IMR-90 (cell line): ENCODE measurements at places on chromosomes 1 and 21. TPM values are rescaled to one million over a fixed set of nuclear protein-coding genes. Genes with fewer than 3 reads are reported as not detected.
A peak's percentile ranks its signal among the peaks of the same experiment; 100 is the strongest.

DNA sequence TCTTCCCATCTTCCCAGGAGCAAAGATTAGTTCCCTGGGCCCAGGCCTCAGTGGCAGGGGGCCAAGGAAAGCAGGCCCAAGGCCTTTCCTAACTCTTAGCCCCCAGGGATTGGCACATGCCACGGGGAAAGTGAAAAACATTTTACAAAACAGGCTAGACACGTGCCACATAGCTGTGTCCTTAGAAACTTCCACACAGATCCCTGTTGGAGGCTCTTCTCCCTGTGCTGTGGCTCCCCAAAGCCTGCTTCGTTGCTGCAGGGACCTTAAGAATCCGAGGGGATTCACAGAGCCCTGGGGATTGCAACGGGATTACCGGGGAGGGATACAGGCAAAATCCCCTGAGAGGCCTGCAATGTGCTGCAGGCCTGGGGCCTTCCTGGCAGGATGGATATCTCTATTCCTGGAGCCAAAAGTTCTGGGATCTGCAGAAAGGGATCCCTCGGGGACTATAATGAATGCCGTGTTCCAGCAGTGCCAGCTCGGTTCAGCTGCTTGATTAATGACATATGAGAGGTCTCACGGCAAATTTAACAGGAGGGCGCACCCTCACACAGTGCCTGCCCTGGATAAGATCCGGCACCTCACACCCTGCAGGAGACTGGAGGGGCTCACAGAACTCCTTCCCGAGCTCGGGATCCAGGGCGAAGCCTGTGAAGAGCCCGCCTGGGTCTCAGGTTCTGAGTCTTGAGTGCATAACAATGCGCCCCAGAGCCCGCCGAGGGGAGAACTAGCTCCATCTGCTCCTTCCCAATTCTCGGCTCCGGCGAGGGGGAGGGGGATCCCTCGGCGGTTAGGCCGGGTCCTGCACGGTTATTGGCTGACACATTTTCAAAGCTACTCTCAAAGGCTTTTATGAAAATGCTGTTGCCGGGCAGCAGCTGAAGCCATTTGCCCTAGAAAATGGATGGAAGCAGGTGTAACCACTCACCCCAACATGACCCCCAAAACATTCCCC, 15.3 kb upstream of the RGS8 start:
- no peak for DNase-seq

- DNase-seq = peak; percentile 35
Observed at GRCh38 chr1:64745986-64746940, 1.4 kb downstream of the RAVER2 start.

The F5 gene
- not detected in 2 replicates for total RNA-seq

The LIPI gene
- not detected in 2 replicates for total RNA-seq

DNA sequence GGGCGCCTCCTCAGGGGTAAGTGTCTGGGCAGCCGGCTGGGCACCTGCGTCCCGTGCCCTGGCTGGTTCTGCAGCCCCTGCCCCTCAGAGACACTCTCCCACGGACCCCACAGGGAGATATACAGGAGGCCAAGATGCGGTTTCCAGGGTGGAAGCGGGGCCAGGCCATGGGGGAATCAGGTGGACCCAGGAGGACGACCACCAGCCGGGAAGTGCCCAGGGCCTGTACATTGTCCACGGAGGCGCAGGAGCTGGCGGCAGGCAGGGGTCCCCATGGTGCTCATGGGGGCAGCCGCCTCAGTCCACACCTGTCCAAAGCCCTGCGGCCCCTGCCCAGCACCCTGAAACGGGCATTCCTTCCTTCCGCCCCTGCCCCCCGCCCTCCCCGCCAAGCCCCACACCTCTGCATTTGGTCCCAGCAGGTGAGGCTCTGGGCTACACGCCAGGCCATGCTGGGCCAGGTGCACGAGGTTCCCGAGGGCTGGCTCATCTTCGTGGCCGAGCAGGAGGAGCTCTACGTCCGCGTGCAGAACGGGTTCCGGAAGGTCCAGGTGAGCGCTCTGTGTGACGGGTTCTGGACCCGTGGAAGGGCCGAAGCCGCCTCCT, 36.7 kb downstream of the SLC19A1 start:
- no peak for DNase-seq

DNA sequence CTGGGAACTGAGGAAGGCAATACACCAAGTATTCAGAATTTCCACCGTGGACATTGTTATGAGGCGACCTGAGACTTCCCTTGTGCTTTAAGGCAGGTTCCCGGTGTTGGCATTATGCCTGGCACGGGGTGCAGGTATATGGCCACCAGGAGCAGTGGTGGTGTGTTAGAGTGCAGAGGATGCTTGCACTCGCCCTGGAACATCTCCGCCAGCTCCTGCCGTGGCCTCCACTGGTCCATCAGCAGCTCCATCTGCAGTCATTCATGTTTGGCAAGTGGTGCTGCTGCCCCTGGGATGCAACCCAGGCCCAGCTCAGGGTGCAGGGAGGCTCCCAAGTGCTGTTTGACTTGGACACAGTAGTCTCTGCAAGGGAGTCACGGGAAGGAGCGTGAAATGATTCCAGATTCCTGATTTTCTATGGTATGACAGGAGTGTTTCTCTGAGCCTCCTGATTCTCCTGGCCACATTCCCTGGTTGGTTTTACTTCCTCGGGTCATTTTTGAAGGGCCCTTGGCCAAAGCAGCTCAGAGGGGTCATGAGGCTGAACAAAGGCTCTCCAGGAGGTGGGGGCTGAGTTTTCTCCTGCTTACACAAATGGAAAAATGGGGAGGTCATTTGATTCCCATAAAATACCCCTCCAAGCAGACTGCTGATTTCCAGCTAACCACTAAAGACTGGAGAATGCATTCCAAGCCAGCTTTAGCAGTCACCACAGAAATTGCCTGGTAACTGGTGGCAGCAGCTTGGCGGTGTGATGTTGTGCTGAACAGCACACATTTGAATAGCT, 60.4 kb upstream of the PSEN2 start:
- DNase-seq = peak; percentile 3

The CELA3A gene
- not detected in 2 replicates for total RNA-seq

DNA sequence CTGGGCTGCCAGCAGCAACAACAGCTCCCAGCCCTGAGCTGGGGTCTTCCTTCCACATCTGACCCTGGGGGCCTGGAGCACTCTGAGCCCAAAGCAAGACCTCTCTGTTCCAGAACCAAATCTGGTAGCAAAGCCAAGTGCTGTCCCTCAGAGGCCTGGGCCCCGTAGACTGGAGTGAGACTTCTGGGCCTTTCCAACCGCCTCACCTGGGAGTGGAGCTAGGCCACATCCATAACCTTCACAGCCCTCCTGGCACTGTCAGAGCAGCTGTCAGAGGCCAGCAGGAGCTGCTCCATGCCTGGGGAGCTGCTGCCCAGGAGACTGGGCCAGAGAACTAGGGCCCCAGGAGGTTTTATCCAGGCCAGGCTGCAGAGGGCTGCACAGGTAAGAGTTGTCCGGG, 15.4 kb upstream of the SLC5A9 start:
- no peak for DNase-seq

GRCh38 chr21:45091550-45092322, 17.4 kb downstream of the ADARB1 start:
- peak; percentile 42 for DNase-seq

The OPTC gene
- not detected in 2 replicates for total RNA-seq

The FMO5 gene
- total RNA-seq = 0.36 and 0.83 TPM in 2 replicates

GRCh38 chr1:202802998-202803932, 5.0 kb downstream of the KDM5B start:
- DNase-seq = peak; percentile 57

The DVL1 gene
- 27.2 and 27.5 TPM in 2 replicates for total RNA-seq

DNA sequence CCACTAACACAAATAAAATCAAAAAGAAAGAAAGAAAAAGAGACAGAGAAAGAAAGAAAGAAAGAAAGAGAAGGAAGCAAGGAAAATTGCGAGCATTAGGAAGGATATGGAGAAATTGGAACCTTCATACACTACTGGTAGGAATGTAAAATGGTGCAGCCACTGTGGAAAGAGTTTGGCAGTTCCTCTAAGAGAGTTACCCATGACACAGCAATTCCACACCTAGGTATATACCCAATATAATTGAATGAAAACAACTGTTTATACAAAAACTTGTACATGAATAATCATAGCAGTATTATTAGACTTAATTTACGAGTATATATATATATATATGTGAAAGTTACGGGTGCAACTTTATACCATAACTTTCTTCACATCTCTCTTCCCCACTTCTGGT, 4.1 kb upstream of the LYPD8 start:
- DNase-seq = no peak

GRCh38 chr21:45570826-45571601, 28.8 kb upstream of the SLC19A1 start:
- DNase-seq = peak; percentile 64

- DNase-seq = peak; percentile 19
Observed at GRCh38 chr1:111709986-111710385, 29.2 kb downstream of the INKA2 start.

DNA sequence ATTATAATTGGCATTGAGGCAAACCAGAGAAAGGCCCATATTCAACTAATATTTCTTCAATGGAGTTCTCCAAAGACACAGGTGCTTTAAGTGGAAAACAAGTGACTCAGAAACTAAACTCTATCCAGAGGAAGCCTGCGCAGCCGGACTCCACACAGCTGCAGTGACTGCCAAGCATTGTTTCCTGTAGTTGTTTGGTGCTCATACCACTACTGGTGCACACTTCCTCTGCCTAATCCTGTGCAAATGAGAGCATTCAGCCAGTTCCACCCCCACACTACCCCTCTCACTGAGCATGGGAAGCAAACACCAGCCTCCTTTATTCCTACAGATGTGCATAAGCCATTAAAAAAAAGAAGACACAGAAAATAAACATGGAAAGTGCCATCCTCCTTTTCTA, 102.9 kb downstream of the VAV3 start:
- DNase-seq = no peak

DNA sequence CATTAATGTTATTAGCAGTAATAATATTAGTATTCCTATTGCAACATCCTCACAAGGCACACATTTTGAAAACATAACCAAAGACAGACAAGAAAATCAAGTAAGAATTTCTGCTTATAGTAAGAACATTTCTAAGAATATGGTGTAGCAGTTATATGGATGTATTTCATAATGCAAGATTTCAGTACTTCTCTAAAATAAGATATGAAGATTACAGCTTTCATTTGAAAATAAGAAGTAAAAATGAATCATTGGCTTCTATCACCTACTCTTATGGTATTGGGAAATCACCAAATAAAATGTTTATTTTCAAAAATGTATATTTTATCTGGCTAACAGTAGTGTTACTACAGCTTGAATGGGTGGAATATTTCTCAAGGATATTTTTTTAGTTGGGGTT, 103.8 kb upstream of the USP25 start:
- DNase-seq = no peak

The PLA2G2D gene
- total RNA-seq = not detected in 2 replicates

DNA sequence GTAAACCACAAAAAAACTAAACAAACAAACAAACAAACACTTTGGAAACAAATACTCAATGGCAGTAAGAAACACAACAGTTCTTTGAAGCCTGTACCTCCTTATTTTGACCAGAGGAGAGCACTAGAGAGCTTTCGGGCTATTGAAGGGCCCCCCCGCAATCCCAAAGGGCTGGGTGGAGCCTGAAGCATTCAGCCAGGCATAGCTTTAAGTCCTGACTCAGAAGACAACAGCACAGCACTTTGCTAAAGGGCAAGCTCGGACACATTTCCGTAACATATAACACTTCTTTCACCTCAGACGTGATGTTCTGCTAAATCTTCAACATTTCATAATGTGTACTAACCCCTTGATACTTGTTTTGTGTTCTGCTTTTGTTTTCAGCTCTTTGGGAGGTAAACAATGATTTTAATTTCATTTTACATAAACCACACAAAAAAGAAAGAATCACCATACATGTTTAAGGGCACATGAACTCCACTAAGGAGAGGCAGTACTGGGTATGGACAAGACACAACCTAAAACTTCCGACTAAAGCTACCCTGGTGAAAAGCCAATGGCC, 9.7 kb upstream of the SHCBP1L start:
- peak; percentile 90 for DNase-seq

The PTGFR gene
- total RNA-seq = 5.4 and 8.6 TPM in 2 replicates

The LRRIQ3 gene
- 1.8 and 3.1 TPM in 2 replicates for total RNA-seq

GRCh38 chr1:77095236-77095635, 124.0 kb downstream of the PIGK start:
- DNase-seq = no peak

- no peak for DNase-seq
Observed at GRCh38 chr1:165288350-165289120, 68.0 kb downstream of the LMX1A start.

DNA sequence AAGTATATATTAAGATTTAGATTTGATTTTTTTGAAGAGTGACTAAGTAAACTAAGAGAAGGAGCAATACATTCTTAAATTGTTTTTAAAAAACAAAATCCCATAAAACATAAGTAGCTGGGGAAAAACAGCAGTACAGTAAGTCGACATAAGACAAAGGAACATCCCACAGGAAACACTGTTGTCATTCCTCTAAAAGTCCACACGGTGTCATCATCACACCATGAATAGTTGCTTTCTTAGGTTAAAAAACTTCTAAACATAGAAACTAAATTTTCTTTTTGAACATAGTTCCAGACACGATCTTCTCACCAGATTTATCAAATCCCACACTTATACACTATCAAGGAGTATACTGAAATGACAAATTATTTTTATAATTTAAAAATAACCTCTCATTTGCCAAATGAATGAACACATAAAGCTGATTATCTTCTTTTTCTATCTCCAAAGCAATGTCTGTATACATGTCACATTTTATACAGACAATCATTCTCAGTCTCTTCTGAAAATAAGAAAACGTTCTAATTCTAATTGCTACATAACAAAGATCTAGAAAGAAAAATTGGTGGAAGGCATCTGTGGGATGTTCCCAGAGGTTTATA, 15.8 kb downstream of the ODF2L start:
- peak; percentile 86 for DNase-seq

DNA sequence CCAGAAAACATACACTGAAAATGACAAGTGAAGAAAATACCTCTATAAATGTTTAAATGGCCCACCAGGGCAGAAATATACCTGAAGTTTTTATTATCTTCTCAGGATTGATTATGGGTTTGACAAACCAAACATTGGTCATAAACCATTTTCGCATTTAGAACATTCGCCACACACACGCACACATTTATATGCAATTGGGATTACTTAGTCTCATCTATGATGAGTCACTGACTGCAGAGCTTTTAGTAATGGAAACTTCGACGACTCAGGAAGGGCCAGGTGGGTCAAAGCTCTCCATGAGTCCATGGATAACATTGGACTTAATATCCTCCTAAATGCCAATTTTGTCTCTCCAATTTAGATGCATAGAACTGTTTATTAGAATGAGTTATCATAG, 16.9 kb downstream of the NRDC start:
- peak; percentile 51 for DNase-seq

The STK40 gene
- 13.9 and 16.0 TPM in 2 replicates for total RNA-seq

The WNT2B gene
- total RNA-seq = 0.54 and 0.56 TPM in 2 replicates
